ENCODE measurements at places on chromosomes 7 and 10.
A peak's percentile ranks its signal among the peaks of the same experiment; 100 is the strongest.

DNA sequence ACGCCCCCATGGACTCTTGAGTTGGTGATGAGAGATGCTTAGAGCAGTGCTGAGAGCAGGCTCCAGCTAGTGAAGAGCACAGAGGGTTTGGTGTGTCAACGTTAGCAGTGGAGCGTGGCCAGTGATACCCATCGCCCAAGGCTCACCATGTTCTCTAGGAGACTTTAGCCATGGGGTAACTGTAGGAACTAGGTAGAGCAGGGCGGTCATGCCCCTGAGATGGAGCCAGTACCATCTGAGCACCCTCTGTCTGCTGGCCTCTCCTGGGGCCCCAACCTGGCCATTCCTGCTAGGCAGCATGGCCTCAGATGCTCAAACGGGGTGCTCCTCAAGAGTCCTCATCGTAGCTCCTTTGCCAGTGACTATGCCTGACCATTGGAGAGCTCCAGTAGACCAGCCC, 179.7 kb downstream of the KCND2 start:
- no peak for DNase-seq

DNA sequence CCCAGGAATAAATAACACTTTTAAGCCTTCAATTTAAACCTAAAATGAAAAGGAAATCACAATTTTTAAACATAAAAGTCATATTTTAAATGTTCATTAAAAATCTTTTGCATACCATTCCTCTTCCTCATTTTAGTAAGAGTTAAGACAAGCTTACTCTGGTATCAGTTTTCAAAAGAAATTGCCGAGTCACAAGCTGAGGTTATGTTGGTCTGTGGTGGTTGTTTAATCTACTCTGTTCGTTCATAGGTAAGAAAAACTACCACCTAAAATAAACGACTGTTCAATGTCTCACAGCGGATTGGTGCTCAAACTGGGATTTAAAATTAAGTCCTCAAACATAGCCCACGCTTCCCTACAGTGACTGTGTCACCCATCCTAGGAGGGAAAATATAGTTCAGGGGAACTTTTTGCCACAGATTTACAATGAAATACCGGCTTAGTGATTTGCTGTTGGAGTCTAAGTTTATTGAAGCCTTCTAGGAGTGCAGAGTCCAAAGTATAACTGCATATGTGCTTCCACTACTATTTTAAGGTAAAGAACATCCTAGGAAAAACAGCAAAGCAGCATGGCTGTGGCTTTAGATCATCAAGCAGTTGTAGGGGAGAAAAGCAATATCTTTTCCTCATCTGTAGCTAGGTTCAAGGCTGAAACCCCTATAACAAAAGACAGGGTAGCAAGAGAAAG, 61.1 kb downstream of the GNAT3 start:
- no peak for DNase-seq

- no peak for DNase-seq
These were observed 126.9 kb downstream of the CNNM2 start for GRCh38 chr10:103044942-103045489.

- no peak for DNase-seq
These were observed 19.5 kb upstream of the ITPRID1 start for GRCh38 chr7:31494421-31494820.

DNA sequence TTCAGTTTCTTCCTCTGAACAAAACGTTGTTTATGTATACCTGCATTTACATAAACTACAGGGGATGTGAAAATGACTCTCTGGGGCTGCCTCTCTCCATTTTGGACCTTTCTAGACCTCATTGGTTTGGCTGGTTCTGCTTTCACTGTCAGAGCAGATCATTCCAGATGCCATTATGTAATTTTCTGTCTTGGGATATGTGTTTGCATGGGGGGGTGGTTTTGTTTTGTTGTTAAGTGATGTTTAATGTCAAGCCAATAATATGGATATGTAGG, 172.4 kb downstream of the LRRC4 start:
- DNase-seq = no peak

DNA sequence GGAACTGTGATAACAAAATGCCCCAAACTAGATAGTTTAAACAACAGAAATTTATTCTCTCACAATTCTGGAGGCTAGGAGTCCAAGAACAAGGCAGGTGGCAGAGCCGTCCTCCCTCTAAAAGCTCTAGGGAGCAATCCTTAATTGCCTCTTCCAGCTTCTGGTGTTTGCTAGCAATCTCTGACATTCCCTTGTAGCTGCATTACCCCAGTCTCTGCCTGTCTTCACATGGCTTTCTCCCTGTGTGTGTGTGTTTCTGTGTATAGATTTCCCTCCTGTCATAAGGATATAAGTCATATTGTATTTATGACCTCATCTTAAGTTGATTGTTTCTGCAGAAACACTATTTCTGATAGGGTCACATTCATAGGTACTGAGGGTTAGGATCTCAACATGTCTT, 177.5 kb downstream of the WNT2 start:
- no peak for DNase-seq

DNA sequence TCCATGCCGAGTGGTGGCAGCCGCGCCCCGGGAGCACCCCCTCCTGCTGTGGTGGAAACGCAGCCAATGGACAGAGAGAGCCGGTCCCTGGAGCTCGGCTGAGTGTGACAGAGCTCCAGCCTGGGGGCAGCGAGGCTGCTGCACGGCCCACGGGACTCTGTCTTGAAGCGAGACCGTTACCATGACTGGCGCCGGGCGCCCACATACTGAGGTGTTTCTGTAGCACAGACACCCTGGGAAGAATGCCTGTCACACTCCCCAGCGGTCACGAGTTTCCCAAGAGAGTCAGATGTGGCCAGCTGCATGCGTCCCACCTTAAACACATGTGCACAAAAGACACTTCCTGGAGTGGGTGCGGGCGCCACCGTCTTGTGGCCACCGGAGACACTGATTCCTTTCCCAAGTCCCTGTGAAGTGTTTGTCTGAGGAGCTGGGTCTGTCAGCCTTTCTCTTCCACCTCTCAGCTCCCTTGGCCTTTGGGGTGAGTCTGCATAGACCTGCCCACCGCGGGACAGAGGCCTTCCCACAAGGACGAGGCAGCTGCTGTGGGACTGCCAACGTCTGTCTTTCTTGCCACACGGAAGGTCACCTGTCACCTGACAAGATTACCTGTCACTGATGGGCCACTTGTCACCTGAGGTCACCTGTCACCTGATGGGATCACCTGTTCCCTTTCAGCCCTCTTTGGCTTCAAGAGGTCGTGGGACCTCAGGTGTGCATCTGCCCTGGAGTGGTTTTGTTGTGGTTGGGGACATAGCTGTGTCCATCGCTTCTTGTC, 94.6 kb downstream of the DNAJB6 start:
- no peak for DNase-seq

DNA sequence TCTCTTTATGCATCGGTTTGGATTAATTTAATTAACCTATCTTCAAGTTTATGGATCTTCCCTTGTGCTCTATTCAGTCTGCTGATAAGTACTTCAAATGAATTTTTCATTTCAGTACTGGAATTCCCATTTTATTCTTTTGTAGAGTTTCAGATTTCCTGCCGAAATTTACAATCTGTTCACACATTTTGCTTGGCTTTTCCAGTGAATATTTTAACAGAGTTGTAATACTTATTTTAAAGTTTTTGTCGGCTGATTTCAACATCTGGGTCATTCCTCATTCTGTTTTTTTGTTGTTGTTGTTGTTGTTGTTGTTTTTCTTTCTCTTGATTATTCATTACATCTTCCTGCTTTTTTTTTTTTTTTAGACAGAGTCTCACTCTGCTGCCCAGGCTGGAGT, 89.9 kb upstream of the KCNMA1 start:
- DNase-seq = no peak

- no peak for DNase-seq
These were observed 36.5 kb downstream of the EMX2 start for GRCh38 chr10:117578999-117579590.

- no peak for DNase-seq
These were observed 51.2 kb upstream of the LAMB4 start for GRCh38 chr7:108181073-108181985.

DNA sequence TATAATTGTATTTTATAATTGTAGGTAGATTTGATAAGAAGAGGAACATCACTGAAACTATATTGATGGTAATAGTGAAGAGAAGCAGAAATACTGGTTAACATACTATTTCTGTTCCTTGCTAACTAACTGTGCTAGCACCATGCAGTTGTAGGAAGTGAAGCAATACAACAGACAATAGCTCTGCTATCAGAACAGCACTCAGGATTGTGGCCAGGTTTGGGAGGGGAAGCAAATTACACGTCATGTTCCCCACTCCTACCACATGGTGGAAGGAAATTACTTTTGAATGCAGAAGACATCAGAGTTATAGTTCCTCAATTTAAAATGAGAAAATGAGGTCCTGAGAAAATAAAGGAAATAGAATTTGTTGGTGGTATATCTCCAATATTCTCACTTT, 151.1 kb downstream of the DGKB start:
- DNase-seq = no peak

- DNase-seq = no peak
These were observed 19.8 kb upstream of the GJD4 start for GRCh38 chr10:35585356-35585755.

DNA sequence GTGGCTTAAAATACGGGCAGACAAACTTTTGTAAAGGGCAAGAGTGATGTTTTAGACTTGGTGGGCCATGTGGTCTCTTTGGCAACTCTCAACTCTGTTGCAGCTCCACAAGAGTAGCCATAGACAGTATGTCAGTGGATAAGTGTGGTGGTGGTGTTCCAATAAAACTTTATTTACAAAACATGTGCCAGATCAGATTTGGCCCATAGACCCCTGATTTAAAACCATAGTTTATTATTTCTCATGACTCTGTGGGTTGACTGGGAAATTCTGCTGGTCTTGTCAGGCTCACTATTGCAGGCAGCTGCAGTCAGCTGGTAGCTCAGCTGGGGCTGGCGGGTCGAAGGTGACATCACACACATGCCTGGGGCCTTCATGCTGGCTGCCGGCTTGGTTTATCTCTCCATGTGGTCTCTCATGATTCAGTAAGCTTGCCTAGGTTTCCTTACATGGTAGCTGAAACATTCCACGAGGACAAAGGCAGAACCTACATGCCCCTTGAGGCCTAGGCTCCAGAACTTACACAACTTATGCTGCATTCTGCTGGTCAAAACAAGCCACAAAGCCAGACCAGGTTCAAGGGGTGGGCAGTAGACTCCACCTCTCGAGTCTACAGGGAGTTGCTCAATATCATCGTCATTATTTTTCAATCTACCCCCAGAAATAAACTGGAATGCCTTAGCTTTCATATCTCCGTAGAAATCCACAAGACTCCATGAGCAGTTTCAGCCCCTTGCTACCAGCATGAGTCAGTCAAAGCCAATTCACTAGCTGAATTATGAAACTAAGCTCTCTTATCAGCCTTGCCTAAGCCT, 245.7 kb downstream of the WDR11 start:
- no peak for DNase-seq

DNA sequence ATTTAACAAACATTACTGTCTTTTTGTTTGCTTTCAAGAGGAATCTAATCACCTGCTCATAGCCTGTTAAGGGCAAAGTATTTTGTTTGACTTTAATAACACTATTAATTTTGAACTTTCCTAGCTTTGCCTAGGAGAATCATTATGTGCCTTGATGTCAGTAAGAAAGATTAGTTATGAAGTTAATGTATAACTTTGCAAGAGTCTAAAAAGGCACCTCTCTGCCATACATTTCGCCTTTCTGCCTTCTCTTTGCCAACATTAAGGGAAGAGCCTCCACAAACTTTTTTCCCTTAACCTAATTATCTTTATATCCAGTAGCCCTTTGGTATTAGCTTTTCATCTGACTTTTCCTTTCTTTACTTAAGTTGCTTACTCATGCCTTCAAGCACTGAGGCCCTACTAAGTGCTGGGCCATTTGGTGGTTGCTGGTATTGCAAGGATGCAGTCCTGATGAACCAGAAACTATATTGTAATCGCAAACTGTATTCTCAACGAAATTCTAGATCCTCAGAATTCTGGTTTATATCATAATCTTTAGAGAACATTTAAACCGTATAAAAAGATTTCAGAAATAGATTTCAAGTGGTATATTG, 108.5 kb downstream of the SND1 start:
- no peak for DNase-seq

DNA sequence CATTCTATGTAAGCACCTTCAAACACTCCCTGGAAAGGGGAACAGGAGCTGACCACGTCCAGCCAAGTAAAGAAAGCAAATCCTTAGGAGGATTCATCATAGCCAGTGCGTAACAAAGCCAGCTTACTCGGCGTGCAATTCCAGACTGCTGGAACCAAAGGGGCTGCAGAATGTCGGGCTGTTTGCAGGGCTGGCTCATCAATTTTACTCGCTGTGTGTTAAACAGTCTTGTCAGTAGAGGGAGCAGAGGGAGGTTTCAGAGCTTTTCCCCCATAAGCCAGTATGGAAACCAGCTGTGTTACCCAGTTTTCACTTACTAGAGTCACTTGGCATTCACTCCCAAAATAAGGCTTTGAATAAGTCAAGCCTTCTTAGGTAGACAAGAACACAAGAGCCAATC, 127.1 kb downstream of the KMT2E start:
- DNase-seq = no peak

DNA sequence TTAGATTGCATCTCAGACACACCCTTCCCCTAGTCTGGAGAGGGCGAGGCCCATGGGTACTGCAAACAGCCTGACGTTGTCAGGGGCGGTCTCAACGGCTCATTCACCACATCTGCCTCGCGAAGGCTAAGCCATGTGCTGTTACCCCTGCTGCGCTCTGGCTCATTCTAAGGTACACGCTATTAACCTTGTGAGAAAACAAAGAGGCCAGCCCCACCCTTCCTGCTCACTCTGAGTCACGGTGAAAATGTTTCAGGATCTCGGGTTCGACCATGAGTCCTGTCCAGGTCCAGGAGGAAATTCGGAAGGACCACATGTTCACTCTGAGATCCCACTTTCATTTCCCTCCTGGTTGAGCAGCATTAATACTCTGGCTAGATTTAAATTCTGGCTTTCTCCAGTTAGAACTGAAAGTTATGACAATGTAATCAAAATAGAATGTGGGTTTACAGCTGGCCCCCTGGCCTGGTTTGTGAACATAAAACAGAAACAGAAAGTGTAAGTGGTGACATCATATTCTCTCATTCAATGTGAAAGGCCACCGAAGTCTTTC, 55.2 kb downstream of the EGFR start:
- peak; percentile 17 for DNase-seq

GRCh38 chr10:100291356-100291755, 4.9 kb upstream of the BLOC1S2 start:
- no peak for DNase-seq

GRCh38 chr7:86978808-86979506, 80.5 kb downstream of the ELAPOR2 start:
- DNase-seq = no peak

GRCh38 chr10:70317272-70317942, 33.6 kb upstream of the NPFFR1 start:
- no peak for DNase-seq

DNA sequence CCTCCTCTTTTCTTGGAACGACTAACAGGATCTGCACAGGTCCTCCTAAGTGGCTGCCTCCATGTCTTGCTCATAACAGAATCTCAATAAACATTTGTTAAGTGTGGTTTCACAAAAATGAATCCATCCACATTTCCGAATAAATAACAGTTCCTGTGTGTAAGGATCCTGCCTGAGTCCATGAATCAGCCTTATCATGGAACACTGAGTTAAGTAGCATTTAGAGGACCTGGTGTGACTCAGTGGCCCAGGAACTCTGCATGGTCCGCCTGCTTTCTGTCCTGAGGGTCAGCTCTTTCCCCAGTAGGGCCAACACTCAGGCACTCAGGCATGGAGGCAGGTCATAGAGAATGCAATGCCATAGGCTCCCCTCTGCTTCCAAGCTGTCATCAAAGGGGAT, 15.8 kb upstream of the C10orf90 start:
- no peak for DNase-seq
